ENCODE measurements at places on chromosomes 7 and 10.

DNA sequence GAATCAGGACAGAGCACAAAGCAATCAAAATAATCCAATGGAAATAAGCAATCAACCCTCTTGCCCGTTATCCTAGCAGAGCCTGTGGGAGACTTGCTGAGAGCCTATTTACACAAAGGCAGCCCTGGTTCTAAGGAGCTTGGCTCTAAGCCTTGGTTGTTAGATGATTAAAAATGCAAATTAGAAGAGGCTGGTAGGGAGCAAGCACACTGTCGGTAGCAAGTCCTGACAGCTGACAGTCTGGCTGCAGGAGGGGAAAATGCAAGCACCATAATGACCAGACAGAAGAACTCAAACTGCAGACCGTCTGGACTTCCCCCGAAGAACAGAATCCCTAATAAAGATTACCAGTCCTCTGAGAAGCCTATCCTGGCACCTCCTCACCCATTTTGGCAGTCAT lies 131.8 kb upstream of the CTTNBP2 start:
- no peak for DNase-seq

DNA sequence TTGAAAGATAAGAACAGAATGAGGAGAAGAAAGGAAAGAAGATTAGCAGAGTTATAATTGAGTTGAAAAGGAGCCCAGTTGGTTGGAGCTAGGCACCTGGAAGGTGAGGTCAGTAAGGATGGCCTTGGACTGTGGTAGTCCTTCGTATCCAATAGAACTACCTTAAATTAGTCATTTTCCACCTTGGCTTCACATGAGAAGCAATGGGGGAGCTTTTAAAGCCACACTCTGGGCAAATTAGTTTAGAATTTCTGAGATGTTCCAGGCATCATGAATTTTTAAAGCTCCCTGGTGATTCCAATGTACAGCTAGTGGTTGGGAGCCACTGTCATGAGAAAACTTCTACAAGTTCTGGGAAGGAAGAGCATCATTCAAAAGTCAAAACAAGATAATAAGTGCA lies 27.3 kb upstream of the CYP3A5 start:
- no peak for DNase-seq

DNA sequence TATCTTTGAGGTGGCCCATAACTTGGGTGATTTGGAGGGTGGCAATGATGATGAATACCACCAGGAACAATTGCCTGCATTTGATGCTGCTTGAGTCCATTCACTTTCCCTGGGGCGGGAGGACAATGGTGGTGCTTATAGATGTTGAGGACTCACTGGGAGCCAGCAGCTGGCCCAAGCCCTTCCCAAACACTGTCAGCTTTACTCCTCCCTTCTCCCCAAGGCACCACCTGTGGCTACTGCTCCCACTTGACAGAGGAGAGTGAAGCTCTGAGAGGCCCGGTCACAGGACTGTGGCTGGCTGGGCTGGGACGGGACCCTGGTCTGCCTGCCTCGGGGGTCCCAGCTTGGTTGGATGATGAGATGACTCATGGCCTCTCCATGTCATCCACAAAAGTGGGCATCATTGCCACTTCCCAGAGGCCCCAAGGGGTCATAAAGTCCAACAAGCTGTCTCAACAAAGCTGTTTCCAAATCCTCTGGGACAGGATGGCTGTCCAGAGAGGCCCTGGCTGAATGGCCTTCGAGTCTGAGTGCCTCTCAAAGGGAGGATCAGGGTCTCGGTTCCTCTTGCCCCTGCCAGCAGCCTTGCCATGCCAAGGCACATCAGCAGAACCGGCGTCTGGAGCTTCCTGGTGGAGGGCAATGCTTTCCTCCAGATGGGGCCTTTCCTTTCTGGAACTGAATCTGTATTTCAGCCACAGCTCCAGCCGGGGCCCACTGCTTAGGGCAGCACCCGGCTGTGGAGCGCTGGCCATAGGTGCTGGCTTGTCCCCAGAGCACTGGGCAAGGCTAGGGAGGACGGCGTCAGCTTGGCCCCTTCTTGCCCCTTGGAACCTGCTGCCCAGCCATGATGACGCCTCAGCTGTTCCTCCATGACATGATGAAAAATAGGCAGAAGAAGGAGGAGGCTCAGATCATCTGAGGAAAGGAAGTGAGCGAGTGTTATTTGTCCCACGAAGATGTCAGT lies 47.0 kb upstream of the PLEKHA1 start:
- DNase-seq = no peak

DNA sequence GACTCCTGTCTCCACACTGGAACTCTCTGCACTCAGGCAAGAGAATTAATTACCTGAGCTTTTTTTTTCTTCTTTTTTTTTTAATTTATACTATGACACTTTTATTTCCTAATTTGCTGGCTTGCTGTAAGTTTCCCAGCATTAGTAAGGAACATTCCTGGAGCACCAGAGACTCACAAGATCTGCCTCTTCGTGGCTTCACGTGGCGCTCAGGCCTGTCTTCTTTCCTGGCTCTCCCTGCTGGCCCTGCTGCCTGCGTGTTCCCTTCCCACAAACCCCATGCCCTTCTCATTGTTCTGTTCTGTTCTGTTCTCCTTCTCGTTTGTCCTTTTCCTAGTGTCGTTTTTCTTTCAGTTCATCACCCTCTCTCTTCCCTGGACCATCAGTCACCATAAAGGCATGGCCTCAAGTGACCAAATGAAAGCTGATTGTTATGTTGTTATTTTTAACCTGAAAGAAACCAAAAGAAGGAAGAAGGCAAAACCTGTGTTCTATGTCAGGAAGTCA lies 591.6 kb upstream of the PFKP start:
- no peak for DNase-seq

DNA sequence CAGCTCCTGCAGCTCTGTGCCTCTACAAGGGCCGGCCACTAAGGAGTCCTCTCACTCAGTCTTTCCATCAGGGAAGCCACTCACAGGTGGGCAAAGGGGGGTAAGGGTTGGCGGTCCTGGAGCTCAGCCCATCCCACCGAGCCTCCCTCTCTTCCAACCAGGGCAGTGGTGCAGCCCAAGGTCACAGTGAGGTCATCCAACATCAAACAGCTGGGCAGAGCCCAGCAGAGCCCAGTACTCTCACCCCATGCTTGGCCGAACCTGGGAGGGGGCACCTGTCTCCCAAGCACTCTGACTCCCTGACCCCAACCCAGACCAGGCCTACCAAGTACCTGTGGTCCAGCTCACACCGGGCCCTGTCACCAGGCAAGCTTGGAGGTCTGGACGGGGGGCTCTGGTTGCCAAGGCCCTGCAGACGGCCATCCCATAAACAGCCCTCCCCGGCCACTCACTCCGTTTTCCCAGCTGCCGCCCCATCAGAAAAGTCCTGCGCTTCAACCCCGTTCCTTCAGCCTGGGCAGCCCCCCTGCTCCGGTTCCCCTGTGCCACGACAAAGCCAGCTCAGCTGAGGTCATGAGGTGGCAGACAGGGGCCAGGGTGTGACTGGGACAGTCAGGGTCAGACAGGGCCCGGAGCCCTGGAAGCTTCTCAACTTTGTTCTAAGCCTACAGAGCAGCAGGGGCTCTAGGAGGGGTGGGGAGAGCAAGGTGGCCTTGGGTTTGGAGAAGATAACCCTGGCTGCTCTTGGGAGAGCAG lies 27.5 kb downstream of the PDGFA start:
- DNase-seq = no peak

DNA sequence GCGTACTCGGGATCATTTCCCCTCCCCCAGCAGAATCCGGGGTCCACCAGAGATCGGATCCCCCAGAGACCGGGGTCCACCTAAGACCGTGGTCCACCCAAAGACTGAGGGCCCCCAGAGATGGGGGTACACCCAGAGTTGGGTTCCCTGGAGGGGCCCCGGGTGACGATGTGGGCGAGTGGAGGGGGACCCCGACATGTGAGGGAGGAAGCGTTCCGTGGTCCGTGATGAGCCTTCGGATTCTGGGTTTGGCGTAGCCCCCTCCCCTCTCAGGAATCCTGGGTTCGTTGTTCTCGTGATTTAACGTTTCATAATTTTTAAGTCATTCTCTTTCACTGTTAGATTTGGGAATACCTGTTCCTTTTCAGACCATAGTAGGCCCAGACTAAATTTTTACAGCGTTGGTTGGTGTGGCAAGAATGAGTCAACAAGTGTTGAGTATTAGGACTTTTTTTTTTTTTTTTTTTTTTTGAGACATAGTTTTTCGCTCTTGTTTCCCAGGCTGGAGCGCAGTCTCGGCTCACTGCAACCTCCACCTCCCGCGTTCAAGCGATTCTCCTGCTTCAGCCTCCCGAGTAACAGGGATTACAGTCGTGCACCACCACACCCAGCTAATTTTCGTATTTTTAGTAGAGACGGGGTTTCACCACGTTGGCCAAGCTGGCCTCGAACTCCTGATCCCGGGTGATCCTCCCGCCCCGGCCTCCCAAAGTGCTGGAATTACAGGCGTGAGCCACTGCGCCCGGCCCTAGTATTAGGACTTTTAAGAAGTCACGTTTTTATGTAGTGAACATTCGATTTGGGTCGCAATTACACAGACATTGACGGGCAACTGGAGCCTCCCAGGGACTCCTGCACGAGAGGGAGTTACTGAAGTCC lies 672 bp downstream of the GTPBP4 start:
- no peak for DNase-seq

Data from anterior cingulate cortex (tissue), 58 donors.